ENCODE measurements at places on chromosomes 12 and 14. TPM values are rescaled to one million over a fixed set of nuclear protein-coding genes. Genes with fewer than 3 reads are reported as not detected.

GRCh38 chr12:56488041-56488955 is at the start of gene GLS2:
GLS2 (minus strand) TSS chr12:56488161; CDS start chr12:56488118, 43 bp downstream.
- DNase-seq = peak; percentile 90

DNA sequence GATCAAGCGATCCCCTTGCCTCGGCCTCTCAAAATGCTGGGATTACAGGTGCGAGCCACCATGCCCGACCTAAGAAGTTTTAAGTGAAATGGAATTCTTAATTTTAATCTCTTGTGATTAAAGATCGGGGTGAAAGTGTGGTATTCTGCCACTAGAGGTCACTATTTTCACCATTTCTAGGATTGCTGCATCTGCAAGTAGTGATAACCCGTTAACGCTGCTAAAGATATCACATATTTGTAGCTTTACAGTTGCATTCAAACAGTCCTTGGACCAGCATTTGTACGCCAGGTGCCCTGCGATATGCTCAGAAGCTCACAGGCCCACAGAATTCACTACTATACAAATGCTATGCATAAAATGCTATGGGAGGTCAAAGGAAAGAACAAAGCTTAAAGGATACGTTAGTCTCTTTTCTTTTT is 19.3 kb downstream of the CCDC62 start:
- no peak for DNase-seq

DNA sequence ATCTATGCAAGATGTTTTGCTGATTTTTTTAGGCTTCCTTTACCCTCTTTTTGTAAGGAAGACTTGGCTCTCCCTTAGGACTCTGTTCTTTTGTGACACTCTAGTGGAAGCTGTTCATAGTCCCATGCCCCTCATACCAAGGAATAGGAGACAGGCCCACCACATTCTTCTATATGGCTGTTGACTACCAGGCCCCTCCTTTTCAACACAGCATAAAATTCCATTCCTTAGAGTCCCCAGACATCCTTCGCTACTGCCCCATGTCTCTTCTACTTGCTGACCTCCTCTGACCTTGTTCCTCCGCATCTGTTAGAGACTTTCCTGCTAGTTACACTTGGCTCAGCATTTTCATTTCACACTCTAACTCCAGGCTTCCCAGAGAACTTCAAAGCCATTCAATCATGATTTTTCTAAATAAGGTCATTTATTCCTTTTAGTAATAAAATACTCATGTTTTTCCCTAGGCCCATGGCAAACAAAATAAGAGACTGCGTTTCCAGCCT is 9.7 kb downstream of the PIK3C2G start:
- DNase-seq = no peak

DNA sequence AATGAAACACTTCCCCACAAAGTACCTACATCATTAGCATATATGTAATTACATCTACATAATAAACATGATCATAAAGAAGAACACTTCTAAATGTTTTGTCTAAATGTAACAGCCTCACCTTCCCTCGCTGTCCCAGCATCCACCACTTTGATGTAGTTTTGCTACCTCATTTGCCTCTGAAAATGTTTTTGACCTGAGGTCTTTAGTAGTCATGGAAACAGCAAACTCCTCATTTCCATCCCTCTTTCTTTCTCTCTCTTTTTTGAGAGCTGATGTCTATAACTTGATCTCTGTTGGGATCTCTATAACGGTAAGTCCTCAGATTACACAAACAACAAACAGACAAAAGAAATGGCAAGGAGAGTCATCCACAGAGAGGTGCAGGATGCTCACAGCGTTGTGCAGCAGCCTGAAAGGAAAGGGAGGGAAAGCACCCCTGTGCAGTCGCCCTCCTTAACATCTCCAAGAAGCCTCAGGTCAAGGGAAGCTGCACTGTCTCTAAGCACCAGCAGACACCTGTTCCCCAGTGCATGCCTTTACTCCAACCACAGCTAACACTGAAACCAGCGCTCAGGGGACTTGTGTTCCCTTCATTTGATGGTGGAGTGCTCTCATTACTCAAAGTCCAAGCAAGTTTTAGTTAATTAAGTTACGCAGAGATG is 268.7 kb downstream of the TMEM132D start:
- no peak for DNase-seq

GRCh38 chr14:78863143-78863542 is 693.0 kb downstream of the NRXN3 start:
- DNase-seq = no peak

GRCh38 chr14:99586054-99586760 is 17.8 kb downstream of the CCDC85C start:
- no peak for DNase-seq

RPL10L gene
- not detected for total RNA-seq

DNA sequence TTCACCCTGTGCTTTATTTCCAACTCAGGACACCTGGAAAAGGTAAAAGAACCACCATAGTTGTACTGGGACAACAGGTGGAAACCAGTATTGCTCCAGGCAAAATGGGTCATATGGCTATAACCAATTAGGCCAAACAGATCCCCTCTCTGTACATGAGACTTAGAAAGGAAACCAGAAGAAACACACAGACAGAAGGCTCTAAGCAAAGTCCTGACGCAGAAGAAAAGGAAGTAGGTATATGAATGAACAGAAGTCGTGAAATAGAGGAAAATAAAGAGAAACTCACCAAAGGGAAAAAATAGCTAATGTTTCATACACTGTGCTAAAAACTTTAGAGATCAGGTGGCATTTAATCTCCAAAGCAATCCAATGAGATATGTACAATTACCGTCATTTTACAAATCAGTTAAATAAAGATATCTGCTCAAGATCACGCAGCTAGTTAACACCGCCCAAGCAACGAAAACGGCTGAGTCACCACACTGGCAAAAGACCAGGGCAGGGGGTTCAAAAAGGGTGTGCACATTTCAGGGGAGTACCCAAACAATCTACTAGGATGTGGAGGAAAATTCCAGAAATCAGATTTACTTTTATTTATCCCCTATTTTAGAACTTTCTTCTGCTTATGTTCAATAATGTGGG is 82.3 kb downstream of the ITPR2 start:
- DNase-seq = no peak

TAS2R31 gene
- total RNA-seq = 4.7 TPM

SDSL gene
- total RNA-seq = 5.5 TPM

HSPA2 gene
- 32.7 TPM for total RNA-seq

EFS gene
- 20.2 TPM for total RNA-seq

- no peak for DNase-seq
These were observed 230.9 kb upstream of the NOVA1 start for GRCh38 chr14:26828741-26829140.

TTC5 gene
- 12.4 TPM for total RNA-seq

TAS2R13 gene
- total RNA-seq = 2.5 TPM

CD69 gene
- total RNA-seq = 5.0 TPM

- DNase-seq = no peak
These were observed 3.4 kb upstream of the ABCB9 start for GRCh38 chr12:122969676-122970075.

GRCh38 chr14:98120831-98121464 is 1151.0 kb downstream of the BCL11B start:
- no peak for DNase-seq

- DNase-seq = peak; percentile 77
These were observed 100.9 kb downstream of the KIF26A start for GRCh38 chr14:104239185-104239775.

PIWIL1 gene
- not detected for total RNA-seq

TEX52 gene
- total RNA-seq = not detected

GRCh38 chr12:25962932-25963525 is 4.5 kb downstream of the RASSF8 start:
- DNase-seq = no peak

GRCh38 chr14:59301354-59301753 is 112.9 kb downstream of the DAAM1 start:
- no peak for DNase-seq

NDUFA12 gene
- 86.5 TPM for total RNA-seq

CPNE6 gene
- 1.3 TPM for total RNA-seq

DNA sequence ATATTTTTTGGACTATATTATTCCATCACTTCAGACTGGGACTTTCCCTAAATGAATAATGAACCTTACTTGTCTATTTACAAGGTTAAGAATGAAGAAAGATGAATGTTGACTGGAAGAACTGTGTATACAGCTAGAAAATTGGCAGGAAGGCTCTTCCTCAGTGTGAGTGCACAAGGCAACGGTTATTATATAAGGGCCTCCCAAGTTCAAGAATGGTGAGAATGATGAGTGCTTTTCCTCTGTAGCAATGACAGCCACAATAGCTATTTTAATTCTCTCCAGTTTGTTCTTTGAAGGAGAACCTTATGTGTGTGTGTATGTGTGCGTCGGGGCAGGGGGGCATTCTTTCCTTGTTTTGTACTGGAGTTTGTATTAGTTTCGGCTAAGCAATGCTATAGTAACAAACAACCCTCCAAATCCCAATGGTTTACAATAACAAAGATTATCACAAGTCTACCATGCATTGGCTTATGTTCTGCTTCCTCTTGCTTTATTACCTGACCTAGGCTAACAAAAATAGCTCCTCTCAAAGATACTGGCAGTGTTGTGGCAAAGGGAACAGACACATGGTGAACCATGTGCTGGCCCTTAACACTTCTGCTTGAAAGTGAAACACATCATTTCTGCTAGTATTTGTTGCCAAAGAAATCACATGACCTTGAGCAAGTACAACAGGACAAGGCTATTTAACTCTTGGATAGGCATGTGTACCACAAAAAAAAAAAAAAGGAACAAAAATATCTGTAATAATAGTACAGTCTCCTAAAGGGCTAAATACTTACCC is 139.5 kb downstream of the RMST start:
- DNase-seq = no peak

- DNase-seq = no peak
These were observed 33.4 kb upstream of the ERGIC2 start for GRCh38 chr12:29414368-29414767.

GRCh38 chr12:89525305-89525823 is 483 bp downstream of the POC1B start:
- peak; percentile 85 for DNase-seq

DNA sequence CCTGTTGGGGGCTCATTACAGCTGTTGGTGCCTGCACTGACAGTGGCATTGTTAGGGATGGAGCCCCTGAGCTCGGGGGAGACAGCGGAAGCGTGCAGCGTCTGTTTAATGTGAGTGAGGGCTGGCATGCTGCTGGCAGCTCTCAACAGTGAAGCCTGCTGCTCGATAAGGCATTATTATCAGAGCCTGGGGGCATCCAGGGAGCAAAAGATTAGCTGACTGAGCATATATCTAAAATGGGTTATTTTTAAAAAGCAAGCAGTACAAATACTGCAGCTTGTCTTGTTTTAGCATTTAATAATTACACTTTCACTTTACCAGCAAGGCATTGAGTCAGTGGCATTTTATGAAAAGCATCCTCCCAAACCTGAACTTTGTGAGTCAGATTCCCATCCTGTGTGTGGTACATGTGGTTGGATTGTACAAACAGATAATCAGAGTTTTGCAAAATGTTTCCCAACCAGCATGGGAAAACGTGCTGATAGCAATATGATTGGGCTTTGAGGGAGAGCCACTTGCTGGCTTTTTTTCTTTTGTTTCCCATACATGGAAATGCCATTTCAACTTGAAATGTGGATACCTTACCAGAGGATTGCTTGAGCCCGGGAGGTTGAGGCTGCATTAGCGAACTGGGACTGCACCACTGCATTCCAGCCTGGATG is 150.8 kb downstream of the PRKCH start:
- DNase-seq = no peak

GRCh38 chr12:92912052-92912451 is 17.0 kb downstream of the EEA1 start:
- no peak for DNase-seq

SOAT2 gene
- total RNA-seq = 0.90 TPM

UBE2N gene
- 90.8 TPM for total RNA-seq

PLEKHA5 gene
- 27.4 TPM for total RNA-seq

GRCh38 chr12:94616203-94616729 is 34.1 kb downstream of the TMCC3 start:
- no peak for DNase-seq

DNA sequence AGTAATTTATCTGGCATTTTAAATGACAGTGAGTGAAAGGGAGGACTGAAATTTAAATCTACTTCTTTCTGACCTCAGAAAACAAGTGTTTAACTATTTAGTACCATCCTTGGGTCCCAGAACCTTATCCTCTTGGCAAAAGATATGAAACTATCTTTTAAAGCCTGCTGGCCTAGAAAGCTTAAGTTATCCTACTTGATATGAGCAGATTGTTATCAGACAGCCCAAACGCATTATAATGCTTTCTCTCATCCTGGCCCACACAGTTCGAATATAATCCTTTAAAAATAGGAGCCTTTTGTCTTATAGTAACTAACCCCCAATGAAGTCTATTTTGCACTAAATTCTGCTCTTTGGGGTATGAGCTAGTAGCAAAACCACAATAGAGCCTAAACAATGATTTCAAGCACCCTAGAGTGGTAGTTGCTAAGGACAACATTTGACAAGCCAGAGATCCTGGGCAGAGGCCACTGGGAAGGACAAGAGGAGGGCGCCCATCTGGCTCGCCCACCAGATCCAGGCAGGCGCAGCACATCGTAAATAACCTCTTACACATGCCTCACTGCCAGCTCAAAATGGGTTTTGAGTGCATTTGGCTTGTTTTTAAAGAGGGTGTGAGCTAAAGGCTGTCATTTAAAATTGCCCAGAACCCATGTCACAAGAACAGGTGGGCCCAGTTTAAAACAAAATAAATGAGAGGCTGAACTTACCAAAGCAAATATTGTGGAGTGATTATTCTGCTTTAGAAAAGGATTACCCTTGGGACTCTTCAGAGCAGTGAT is 37.7 kb upstream of the CRY1 start:
- no peak for DNase-seq

DNA sequence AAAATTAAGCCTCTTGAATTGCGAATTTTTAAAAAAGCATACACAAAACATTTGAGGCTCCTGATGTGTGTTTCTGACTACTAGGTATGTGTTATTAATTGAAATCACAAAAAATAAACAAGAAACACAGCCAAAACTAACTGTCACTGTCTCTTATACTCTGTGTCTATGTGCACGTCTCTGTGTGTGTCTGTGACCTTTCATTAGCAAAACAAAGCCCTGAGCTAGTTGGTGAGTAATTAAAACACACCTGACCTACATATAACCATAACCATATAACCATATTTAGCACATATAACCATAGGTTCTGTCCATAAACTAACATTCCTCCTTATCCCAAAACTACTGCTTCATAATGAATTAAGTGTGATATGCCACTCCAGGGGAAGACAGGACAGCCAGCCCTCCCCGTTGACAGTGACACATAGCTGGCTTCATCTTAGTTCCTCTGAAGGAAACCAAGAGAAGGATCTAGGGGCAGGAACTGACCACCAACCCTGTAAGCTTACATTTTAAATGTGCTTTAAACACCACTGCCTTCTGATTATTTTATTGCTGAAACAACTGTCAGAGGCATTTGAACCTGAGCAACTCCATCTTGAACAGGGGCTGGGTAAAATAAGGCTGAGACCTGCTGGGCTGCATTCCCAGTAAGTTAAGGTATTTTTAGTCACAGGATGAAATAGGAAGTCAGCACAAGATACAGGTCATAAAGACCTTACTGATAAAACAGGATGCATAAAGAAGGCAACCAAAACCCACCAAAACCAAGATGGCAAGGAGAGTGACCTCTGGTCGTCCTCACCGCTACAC is 106.7 kb downstream of the PPP2R5E start:
- no peak for DNase-seq

GMPR2 gene
- total RNA-seq = 42.0 TPM

TAS2R9 gene
- total RNA-seq = not detected

GRCh38 chr12:105222726-105223351 is 13.1 kb downstream of the APPL2 start:
- no peak for DNase-seq

GRCh38 chr12:100539202-100539601 is 34.3 kb upstream of the GAS2L3 start:
- DNase-seq = no peak

CAPZA3 gene
- not detected for total RNA-seq
